ENCODE measurements at places on chromosomes 2 and 18.

DNA sequence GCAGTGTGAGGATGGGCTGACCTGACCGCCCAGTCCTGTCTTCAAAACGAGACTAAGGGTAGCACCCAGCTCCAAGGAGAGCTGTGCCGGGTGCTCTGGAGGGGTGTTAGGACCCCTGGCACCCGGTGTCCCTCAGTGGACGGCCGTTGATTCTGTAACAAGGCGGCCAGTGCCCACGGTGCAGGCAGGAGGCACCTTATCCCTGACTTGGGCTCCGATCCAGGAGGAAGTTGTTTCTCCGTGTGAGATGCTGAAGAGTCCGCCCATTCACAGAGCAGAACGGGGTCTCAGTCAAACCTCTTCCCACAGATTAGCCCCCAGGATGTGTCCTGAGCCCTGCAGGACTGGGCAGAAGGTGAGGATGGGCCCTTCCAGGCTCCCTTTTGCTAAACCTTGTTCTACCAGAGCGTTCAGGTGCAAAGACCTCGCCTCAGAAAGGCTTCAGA, 123.0 kb downstream of the NFATC1 start:
- no peak for DNase-seq

GRCh38 chr2:200635251-200635650, 49.4 kb downstream of the AOX1 start:
- no peak for DNase-seq

DNA sequence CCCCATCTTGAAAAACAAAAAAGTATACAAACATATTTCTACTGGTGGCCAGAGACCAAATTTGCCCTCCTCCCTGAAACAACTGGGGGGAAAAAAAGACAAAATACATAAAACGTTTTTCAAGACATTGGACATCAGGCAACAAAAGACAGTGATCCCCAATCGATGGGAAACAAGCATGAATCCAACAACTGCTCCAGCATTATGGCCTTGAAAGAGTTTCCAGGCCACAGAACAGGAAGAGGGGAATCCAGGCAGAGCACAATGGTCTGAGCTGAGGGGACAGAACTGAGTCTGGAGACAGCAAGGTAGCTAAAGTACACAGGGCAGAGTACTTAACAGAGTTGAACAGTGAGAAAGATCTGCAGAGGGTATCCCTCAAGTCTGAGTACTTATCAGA, 4.4 kb downstream of the CCDC88A start:
- no peak for DNase-seq

DNA sequence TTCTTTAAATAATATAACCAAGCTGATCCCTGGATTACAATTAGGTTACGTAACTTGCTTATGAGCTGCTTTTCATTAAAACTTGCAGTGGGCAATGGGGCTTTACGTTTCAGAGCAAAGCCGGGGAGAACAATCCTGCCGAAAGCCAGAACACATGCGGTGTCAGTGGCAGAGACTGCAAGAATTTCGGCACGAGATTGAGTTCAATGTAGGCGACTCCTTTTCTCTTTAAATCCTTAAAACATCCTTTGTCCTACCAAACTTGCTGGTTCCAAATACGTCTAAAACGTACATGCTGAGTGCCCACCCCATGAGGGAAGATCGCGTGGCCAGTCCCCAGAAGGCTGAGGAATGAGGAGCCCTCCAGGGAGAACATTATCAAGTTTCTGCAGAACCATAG, 36.8 kb upstream of the NCOA1 start:
- DNase-seq, result no peak

DNA sequence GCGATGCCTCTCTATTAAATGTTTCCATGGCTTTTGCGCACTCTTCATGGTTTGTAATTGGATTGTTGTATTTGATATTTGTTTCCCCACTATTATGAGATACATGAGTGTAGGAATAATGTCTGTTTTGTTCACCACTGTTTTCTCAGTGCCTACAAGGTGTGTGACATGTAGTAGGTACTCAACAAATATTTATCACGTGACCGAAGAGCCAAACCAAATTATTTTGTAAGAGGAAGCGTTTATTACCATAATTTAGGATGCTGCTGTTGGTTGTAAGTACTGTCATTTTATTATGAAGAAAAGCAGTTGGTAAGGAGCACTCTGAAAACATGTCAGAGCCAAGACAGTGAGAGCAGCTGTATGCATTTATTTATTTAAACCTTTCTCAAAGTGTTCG, 32.2 kb upstream of the CTLA4 start:
- DNase-seq, result no peak

DNA sequence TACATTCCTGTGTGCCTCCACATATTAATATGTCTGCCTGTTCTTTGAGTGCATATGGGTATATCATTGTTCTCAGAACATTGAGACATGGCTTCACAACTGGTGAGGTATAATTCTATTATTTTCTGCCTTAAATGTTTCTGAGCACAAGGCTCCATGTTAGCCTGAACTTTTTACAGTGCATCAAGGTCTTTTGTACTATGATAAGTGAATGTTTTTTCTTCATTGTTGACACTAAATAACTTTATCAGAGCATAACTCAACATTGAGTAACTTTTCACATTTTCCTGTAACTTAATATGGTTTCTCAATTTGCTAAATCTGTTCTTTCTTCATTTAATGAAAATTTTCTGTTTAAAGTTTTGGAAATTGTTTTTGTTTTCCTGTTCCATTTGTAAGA, 262.9 kb downstream of the HNMT start:
- no peak for DNase-seq

GRCh38 chr2:182521453-182522404, 94.9 kb upstream of the PDE1A start:
- DNase-seq, result no peak

DNA sequence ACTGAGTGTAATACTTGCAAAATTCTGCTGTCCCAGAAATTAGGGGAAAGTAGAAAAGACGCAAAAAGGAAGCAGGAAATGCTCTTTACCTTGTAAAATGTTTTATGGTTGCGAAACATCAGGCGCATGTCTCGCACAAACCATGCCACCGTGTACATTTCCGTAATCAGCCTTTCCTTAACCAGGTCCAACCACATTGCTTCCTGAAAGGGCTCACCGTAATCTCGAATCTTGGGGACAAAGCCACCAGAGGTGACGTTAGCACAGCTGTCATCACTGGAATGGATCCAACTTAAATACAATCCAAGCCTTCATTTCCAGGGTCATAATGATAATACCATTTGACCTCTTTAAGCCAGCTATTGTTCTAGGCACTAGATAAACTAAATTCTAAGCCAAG, 49.3 kb downstream of the SP110 start:
- DNase-seq, result no peak

- peak; percentile 78 for DNase-seq
Measured at GRCh38 chr2:174176898-174177297, 71.4 kb downstream of the OLA1 start.

DNA sequence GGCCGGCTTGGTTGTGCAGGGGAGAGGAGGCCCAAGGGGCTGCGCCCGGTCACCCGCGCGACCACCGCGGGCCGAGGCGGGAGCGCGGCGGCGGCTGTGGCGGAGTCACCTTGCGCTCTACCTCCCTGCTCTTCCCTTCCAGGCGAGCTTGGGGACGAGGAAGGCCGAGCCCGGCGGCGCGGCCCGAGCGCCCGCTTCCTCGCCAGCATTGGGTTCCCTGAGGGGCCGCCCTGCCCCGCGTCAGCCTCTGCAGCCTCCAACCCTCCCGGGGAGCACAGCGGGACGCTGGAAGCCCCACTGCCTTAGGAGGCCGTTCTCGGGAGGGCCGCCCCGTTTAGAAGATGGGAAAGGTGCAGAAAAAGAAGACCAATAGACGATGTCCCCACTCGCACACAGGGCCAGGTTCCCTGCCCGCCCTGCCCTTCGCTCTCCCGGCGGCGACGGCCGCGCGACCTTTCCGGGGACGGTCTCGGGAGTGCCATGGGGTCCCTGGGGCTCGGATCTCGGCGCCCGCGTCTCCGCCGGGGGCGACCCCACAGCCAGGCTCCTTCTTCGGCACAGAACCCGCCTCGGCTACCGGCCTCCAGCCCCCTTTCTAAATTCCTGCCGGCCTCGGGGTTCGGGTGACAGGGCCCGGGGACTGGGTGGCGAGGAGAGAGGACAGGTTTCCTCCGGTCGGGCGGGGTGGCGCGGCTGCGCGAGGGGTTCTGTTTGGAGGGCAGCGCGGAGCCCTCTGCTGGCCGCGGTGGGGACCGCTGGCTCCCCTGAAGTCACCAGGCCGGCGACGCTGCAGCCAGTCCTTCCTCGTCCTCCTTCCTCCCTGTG, 85.5 kb downstream of the HS6ST1 start:
- DNase-seq, result peak; percentile 41

DNA sequence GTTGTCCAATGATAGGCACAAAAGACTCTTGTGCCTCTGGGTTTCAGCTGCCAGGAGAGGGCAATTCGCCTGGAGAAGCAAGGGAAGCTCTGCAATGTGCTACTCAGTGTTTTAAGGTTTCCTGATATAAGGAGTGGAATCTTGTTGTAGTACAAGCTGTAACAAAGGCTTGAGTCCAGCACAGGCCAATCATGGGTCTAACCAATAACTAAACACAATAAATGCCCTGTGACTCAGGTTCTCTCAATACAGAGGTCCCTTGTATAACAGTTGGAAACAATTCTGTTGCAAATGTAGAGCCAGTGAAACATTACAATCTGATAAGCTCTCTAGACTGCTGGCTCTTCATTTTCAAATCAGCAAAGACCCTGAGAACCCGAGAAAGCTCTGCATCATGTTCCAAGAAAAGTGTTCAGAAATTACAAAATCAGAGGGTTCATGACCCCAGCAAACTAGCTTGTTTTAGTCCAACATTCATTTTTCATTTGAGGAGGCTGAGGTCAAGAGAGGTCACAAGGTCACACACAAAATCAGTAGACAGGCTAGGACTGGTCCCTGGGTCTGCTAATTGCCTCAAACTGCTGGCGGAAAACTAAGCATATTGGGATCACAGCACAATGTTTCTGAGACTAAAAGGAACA, 59.0 kb upstream of the DNMT3A start:
- no peak for DNase-seq

DNA sequence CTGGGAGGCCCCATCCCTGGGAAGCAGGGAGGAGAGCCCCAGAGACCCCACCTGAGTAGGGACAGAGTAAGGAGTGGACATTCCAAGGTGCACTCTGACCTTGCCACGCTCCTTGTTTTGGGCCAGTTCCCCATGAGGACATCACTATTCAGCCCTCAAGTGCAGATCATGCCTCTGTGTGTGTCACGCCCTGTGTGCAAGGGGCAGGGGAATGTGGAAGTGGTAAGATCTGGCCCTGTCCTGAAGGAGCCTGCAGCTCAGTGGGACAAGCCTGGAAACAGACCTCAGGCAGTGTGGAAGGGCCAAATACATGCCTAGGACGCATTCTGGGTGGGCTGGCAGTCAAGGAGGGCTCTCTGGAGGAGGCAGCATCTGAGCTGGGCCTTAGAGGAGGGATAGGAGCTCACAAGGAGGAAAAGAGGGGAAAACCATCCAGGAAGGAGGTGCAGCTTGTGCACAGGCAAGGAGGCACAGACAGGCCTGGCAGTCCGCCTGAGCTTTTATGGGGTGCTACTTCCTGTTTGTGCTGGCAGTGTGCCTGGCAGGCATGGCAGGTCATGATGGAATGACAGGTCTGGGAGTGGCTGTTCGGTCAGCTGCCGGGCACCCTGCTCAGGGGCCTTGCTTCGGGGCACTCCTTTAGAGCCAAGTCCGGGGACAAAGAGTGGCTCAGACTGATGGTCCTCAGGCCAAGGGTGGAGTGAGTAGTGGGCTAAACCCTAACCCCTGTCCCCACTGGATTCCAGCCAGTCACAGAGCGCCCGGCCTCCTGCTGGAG, 3.3 kb downstream of the KLHL30 start:
- peak; percentile 43 for DNase-seq

Data from NCI-H226 (cell line).